ENCODE measurements at places on chromosomes 7 and 10.

DNA sequence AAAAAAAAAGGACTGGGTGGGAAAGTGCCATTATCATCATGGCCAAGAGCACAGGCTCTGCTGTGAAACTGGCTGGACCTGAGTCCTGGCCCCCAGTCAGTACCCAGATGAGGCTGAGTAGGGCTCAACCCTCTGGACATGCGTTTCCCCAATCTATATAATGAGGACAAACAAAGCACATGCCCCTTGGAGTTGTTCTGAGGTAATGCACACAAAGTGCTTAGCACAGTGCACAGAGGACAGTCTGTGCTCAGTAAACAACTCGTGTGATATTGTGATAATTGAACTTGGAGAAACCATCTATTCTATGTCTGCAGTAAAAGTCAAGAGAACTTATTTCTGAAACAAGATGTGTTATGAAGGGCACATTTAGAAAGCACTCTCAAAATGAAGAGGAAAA is 138.8 kb downstream of the KCNMA1 start:
- peaks cover 5% of the 10 kb centered on the region for H3K4me1 ChIP-seq
- no peak overlapping the region for H3K27ac ChIP-seq
- no peak overlapping the region for H3K4me3 ChIP-seq
- no peaks in the 10 kb centered on the region for H3K27me3 ChIP-seq

DNA sequence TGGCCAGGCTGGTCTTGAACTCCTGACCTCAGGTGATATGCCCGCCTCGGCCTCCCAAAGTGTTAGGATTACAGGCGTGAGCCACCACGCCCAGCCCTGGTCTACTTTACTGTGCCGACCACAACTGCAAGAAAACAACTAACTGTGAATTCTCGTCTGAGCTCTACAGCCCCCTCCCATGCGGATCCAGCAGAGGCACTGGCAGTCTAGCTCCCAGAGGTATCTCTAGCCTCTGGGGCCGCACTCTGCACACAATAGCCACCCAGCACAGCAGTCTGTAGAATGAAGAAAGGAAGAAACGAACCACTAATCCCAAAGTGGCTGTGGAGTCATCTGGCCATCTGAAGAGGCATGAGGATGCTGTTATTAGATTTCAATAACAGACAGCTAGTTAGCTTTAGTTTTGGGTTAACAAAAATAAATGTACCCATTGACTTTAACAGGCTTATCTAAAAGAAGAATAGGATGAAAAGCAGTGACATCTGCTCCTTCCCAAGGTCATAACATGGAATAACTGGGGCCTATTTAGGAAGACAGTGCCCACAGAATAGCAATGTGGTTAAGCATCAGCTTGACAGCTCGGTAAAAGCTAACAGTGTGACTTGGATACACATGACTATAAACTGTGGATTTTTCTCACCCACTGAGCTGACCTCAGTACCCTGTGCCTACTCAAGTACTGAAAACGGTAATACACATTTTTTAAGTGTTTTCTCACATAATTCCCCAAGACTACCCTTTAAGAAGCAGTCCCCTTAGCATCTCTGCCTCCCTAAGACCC is 131.9 kb downstream of the TNS3 start:
- no peaks in the 10 kb centered on the region for H3K27me3 ChIP-seq
- no peak for DNase-seq
- no peaks in the 10 kb centered on the region for H3K36me3 ChIP-seq
- H3K4me3 ChIP-seq = no peak overlapping the region
- H3K27ac ChIP-seq = peak overlapping the region; percentile 22
- H3K4me1 ChIP-seq = peaks cover 37% of the 10 kb centered on the region

- peaks cover 21% of the 10 kb centered on the region for H3K27me3 ChIP-seq
- H3K36me3 ChIP-seq = no peaks in the 10 kb centered on the region
- peak overlapping the region; percentile 41 for H3K4me3 ChIP-seq
- H3K4me1 ChIP-seq = peaks cover 19% of the 10 kb centered on the region
These were observed 882 bp downstream of the IRF5 start for GRCh38 chr7:128938544-128939074.

- no peak overlapping the region for H3K4me3 ChIP-seq
- no peak for DNase-seq
- no peaks in the 10 kb centered on the region for H3K27me3 ChIP-seq
- H3K4me1 ChIP-seq = no peaks in the 10 kb centered on the region
These were observed 181.3 kb downstream of the SDK1 start for GRCh38 chr7:3482147-3482921.

DNA sequence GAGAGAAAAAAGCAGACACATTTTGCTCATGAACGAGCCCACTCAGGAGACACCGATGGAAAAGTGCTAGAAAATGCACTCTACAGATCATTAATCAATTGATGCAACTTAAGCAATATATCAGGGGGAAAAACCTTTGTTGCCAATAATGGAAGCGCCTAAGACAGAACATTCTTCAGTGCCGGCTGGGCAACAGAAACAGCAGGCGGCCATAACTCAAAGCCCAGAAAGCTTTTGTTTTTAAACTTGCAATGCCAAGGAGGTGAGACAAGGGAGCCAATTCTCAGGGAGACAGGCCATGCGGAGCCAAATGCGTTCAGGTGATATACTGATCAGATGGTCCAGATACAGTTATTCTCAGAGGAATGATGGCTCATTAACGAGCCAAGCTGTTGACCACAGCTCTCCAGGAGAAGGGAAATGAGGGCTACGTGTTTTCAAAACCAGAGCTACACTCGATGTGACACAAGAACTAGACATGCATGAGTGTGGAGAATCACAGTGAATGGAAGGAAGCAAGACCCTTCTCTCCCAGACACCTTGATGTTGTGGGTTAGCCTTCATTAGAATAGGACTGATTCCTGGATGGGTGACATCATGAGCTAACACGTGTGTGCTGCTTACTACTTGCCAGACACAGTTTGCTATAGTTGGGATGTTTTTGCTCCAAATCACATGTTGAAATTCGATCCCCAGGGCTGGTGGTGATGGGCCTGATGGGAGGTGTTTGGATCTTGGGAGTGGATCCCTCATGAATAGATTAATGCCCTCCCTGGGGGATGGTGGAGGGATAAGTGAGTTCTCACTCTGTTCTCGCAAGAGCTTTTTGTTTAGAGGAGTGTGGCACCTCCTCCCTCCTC is 79.1 kb upstream of the KCNMA1 start:
- H3K4me3 ChIP-seq = no peak overlapping the region
- no peak overlapping the region for H3K27ac ChIP-seq
- H3K27me3 ChIP-seq = no peaks in the 10 kb centered on the region

DNA sequence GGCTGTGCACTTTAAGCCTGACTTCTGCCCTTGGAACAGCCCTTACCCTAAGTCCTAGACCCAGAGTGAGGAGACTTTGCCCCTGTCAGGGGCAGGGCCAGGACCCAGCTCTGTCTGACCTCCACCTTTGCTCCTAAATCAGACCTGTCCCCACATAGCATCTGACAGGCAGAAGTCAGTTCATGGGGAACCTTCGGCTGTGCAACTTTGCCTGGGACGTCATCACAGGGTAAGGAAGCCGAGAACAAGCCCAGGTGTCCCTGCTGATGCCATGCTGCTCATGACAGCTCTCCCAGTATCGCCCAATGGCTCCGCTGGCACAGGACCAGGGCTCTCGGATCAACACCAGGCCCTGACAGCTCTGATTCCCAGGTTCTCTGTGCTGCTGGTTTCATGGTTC is 55.4 kb downstream of the TNS3 start:
- no peak overlapping the region for H3K4me3 ChIP-seq
- peaks cover 2% of the 10 kb centered on the region for H3K4me1 ChIP-seq
- no peak overlapping the region for H3K27ac ChIP-seq
- no peaks in the 10 kb centered on the region for H3K36me3 ChIP-seq
- no peak for DNase-seq

GRCh38 chr7:28595076-28595475 is 182.8 kb downstream of the CREB5 start:
- no peaks in the 10 kb centered on the region for H3K27me3 ChIP-seq
- H3K4me3 ChIP-seq = no peak overlapping the region
- DNase-seq = no peak
- no peaks in the 10 kb centered on the region for H3K4me1 ChIP-seq
- no peak overlapping the region for H3K27ac ChIP-seq

- H3K4me3 ChIP-seq = peak within 1 kb of the TSS; percentile 61
- H3K27ac ChIP-seq = peak within 1 kb of the TSS; percentile 58
- H3K36me3 ChIP-seq = peaks cover 3% of the 10 kb centered on the region
- peak; percentile 81 for DNase-seq
- H3K4me1 ChIP-seq = peaks cover 41% of the 10 kb centered on the region
These were observed at the start of gene ZNF467 for GRCh38 chr7:149773446-149774236. ZNF467 (minus strand) TSS chr7:149773588; CDS start chr7:149771032, 2,556 bp downstream.

DNA sequence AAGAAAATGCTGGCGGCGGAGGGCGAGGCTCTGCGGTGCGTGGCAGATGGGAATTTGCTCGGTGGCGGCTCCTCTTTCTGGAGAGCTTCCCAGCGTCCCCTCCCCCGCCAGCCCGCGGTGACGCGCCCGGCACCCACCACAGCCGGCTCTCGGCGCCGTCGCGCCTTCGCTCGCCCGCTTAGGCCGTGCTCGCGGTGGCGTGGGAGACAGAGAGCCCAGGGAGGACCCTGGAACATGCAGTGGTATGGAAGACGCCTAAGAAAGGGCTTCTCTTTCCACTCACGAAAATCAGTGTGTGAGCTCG is 576 bp upstream of the CSGALNACT2 start:
- no peaks in the 10 kb centered on the region for H3K36me3 ChIP-seq
- H3K27me3 ChIP-seq = no peaks in the 10 kb centered on the region
- peak overlapping the region; percentile 92 for H3K27ac ChIP-seq
- peak; percentile 83 for DNase-seq
- no peaks in the 10 kb centered on the region for H3K4me1 ChIP-seq

- H3K4me3 ChIP-seq = no peak overlapping the region
- H3K27me3 ChIP-seq = no peaks in the 10 kb centered on the region
- no peaks in the 10 kb centered on the region for H3K4me1 ChIP-seq
- no peak overlapping the region for H3K27ac ChIP-seq
These were observed 904.1 kb downstream of the KCNMA1 start for GRCh38 chr10:76733441-76733936.

- no peak overlapping the region for H3K27ac ChIP-seq
- no peaks in the 10 kb centered on the region for H3K4me1 ChIP-seq
- no peak overlapping the region for H3K4me3 ChIP-seq
These were observed 79.2 kb downstream of the C7orf25 start for GRCh38 chr7:42832667-42833066.

GRCh38 chr10:125094806-125095205 is 65.6 kb downstream of the CTBP2 start:
- H3K4me3 ChIP-seq = no peak overlapping the region
- H3K27me3 ChIP-seq = no peaks in the 10 kb centered on the region
- peaks cover 4% of the 10 kb centered on the region for H3K36me3 ChIP-seq
- DNase-seq = no peak
- H3K4me1 ChIP-seq = peaks cover 55% of the 10 kb centered on the region

GRCh38 chr10:3775696-3776551 is 9.1 kb downstream of the KLF6 start:
- no peak overlapping the region for H3K4me3 ChIP-seq
- H3K27me3 ChIP-seq = no peaks in the 10 kb centered on the region
- peak overlapping the region; percentile 100 for H3K27ac ChIP-seq
- peaks cover 64% of the 10 kb centered on the region for H3K36me3 ChIP-seq

GRCh38 chr7:127473409-127473808 is 80.9 kb upstream of the ZNF800 start:
- H3K27ac ChIP-seq = no peak overlapping the region
- no peak for DNase-seq
- H3K27me3 ChIP-seq = no peaks in the 10 kb centered on the region
- H3K36me3 ChIP-seq = no peaks in the 10 kb centered on the region

GRCh38 chr10:101227429-101228152 is 1.7 kb downstream of the LBX1 start:
- peaks cover 63% of the 10 kb centered on the region for H3K4me1 ChIP-seq
- no peaks in the 10 kb centered on the region for H3K36me3 ChIP-seq
- DNase-seq = no peak
- peaks cover 100% of the 10 kb centered on the region for H3K27me3 ChIP-seq

GRCh38 chr10:24694086-24694485 is 29.6 kb downstream of the ARHGAP21 start:
- no peak for DNase-seq
- no peaks in the 10 kb centered on the region for H3K4me1 ChIP-seq
- no peak overlapping the region for H3K27ac ChIP-seq
- no peak overlapping the region for H3K4me3 ChIP-seq

- no peak overlapping the region for H3K4me3 ChIP-seq
- no peaks in the 10 kb centered on the region for H3K27me3 ChIP-seq
- no peaks in the 10 kb centered on the region for H3K4me1 ChIP-seq
- DNase-seq = no peak
- no peaks in the 10 kb centered on the region for H3K36me3 ChIP-seq
These were observed 151.2 kb downstream of the CFTR start for GRCh38 chr7:117630907-117631564.

GRCh38 chr10:118020365-118020764 is 26.4 kb downstream of the RAB11FIP2 start:
- DNase-seq = no peak
- H3K27ac ChIP-seq = no peak overlapping the region
- H3K36me3 ChIP-seq = peaks cover 18% of the 10 kb centered on the region
- no peak overlapping the region for H3K4me3 ChIP-seq
- no peaks in the 10 kb centered on the region for H3K27me3 ChIP-seq

- H3K4me1 ChIP-seq = no peaks in the 10 kb centered on the region
- no peak for DNase-seq
- H3K36me3 ChIP-seq = no peaks in the 10 kb centered on the region
- H3K27ac ChIP-seq = no peak overlapping the region
- no peaks in the 10 kb centered on the region for H3K27me3 ChIP-seq
These were observed 48.9 kb downstream of the ZNF503 start for GRCh38 chr10:75352650-75353049.

DNA sequence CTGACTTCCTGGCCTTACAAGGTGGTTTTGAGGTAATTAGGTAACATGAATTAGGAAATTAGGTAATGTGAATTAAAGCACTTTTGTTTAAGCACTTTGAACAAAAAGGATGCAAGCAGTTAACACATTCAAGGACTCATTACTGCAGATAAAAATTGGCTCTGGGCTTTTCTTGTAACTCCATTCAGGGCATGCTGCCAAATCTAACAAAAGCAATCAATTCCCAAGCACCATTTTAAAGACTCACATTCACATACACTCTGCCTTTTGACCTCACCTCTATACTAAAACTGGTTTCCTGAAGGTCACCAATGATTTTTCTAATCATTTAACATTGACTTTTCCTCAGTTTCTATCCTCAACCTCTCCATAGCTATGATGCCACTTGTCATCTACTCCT is 251.2 kb upstream of the RHOBTB1 start:
- peaks cover 11% of the 10 kb centered on the region for H3K4me1 ChIP-seq
- H3K27ac ChIP-seq = no peak overlapping the region
- DNase-seq = no peak
- H3K27me3 ChIP-seq = no peaks in the 10 kb centered on the region
- H3K4me3 ChIP-seq = no peak overlapping the region

All from heart left ventricle (tissue), 16 donors.